ENCODE measurements at places on chromosomes 16 and 17.

- DNase-seq: no peak
These were observed 12.4 kb upstream of the TCAP start for GRCh38 chr17:39652587-39653315.

- DNase-seq: no peak
These were observed 121.9 kb downstream of the USP31 start for GRCh38 chr16:23027386-23027785.

GRCh38 chr16:3879258-3879886 is 1.1 kb downstream of the CREBBP start:
- no peak for DNase-seq

DNA sequence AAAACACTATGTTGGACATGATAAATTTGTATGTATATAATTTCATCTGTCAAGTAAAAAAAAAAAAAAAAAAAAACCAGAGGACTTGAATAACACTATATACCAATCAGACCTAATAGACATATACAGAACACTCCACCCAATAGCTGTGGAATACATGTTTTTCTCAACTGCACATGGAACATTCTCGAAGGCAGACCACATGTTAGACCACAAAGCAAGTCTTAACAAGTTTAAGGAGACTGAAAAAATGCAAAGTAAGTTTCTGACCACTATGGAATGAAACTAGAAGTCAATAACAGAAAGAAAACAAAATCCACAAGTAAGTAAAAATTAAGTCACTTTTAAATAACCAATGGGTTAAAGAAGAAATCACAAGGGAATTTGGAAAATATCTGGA is 8.4 kb upstream of the CNTNAP4 start:
- no peak for DNase-seq

DNA sequence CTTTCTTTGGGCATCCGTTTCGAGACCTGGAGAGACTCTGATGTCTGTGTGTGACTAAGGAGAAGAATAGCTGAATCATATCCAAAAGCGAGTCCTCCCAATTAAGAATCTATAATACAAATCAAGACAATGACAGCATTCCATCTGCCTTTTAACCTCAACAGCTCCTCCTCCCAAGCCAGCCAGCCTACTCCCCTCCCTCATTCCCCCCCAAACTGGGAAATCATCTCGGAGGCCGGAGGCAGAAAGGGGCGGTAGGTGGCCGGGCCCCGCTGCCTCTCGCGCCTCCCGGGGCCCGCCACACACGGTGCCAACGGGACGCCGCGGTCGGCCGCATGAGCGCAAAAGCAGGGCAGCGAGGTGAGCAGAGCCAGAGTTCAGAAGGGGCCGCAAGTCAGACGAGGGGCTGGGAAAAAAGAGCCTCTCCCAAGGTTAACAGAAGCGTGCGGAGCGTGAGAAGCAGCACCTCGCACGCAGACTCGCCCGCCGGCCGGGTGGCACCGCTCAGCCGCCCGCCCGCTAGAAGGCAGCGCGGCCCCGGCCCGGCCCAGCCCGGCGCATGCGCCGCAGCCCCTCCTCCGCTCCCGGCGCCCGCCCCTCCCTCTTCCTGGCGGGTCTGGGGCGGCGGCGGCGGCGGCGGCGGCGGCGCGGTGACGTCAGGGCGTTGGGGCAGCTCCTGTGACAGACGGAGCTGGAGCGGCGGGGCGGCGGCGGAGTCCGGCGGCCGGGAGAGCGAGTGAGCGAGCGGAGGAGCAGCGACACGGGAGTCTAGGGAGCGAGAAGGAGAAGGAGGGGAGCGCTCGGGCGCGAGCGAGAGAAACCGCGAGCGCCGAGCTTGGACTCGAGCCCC is at the start of gene PAFAH1B1:
TSS of gene PAFAH1B1 (plus strand) at position 684 of the 850 bp plus-strand sequence. CDS start 44,635 bp downstream, outside the sequence.
- no peak for DNase-seq

DNA sequence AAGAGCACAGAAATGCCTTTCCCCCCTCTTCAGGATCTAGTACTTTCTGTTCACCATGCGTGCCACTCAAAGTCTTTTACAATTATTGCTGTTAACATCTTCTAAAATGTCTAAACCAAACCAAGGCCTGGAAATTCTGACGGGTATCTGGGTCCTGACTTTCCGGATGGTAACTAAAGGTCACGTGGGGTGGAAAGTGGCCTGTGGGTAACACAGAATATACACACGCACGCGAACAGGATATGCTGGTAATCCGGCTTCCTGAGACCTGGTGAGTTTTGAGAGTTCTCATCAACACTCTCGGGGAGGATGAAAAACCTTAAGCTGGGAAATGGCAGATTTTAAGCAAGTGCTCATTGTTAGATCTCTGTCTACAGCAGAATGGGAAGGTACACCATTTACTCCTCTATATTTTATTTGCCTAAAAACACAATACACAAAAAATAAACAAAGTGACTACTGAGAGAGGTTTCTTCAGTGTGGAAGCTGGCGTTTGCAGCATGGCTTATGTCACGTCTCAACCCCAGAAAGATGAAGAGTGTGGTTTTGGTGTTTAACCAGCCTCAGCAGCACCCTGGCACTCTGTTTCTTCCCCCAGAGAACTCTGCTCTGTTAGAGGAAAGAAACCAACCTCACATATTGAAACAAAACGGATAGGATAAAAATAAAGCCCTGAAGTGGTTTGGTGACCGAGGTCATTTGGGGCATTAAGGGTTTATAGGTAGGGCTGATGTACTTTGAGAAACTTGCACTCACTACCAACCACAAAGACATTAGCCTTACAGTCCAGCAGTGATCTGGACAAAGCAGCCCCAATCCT is 37.3 kb downstream of the SMG6 start:
- DNase-seq: no peak

- DNase-seq: no peak
These were observed 1.3 kb downstream of the GSPT1 start for GRCh38 chr16:11914210-11915113.

DNA sequence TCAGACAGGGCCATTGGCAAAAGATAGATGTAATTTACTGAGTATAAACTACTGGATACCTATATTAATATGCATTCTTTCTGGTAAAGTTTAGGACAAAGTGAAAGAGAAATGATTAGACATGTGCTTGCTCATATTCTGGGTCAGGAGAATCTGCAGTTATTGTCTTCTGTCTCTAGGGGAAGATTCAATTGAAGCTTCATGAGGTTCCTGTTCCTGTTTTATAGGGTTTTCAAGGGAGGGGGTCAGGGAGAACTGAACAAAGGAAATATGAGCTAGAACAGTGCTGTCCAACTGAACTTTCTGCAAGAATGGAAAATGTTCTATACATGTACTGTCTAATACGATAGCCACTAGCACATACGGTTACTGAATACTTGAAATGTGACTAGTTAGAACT is 59.3 kb upstream of the CORO6 start:
- DNase-seq: no peak

- no peak for DNase-seq
These were observed 1070.0 kb downstream of the CDH11 start for GRCh38 chr16:64051824-64052223.

DNA sequence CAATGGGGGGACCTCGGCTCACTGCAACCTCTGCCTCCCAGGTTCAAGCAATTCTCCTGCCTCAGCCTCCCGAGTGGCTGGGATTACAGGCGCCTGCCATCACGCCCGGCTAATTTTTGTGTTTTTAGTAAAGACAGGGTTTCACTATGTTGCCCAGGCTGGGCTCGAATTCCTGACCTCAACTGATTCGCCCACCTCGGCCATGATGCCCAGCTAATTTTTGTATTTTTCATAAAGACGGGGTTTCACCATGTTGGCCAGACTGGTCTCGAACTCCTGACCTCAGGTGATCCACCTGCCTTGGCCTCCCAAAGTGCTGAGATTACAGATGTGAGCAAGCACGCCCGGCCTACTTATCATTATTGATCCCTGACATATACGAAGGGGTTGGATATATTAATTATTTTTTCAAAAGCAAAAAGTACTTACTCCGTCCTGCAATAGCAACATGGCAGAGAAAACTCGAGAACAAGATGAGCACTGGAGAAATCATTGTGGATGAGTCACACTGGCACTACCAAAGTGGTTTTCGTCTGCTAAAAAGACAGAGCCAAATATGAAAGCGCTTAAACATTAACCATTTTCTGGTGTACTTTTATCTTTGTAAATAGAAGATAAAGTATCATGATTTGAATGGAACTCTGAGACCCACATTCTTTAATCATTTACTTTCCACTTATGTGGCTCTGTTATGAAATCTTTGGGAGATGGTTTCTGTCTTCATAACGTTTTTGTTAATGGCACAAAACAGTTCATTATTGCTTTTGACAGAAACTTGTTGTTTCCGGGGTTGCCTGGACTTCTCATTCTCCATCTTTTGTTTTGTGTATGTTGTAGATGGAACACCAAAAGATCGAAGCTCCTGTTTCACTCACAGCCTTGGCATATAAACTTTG is at the start of gene APOH:
TSS of gene APOH (minus strand) at position 529 of the 896 bp plus-strand sequence. CDS start at position 493, 36 bp downstream.
- no peak for DNase-seq

- DNase-seq: no peak
These were observed 57.7 kb upstream of the RBFOX3 start for GRCh38 chr17:79668344-79669250.

- DNase-seq: no peak
These were observed 435.0 kb downstream of the MAF start for GRCh38 chr16:79165506-79165905.

- peak; percentile 29 for DNase-seq
These were observed at the start of gene RABEP2 for GRCh38 chr16:28924762-28925385. Gene RABEP2, minus strand, starts transcription at chr16:28925238. Its CDS starts 75 bp downstream, at chr16:28925163.

DNA sequence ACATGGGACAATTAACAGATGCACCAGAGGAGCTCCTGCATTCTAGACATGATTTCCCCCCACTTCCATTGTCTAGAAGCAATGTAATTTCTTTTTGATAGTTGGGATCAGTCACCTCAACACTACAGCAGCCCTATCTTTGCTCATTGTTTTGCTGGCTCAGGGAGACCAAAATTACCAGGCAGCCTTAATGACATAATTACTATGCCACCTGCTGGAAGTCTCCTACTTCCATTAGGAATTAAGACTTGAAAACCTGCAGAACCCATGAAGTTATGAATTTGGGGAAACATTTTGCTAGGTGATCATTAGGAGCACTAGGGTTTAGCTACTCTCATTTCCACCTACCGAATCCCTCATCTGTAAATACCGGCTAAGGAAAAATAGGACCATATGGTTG is 312.0 kb upstream of the CA10 start:
- no peak for DNase-seq

GRCh38 chr16:49365711-49366509 is 7.7 kb upstream of the C16orf78 start:
- no peak for DNase-seq

DNA sequence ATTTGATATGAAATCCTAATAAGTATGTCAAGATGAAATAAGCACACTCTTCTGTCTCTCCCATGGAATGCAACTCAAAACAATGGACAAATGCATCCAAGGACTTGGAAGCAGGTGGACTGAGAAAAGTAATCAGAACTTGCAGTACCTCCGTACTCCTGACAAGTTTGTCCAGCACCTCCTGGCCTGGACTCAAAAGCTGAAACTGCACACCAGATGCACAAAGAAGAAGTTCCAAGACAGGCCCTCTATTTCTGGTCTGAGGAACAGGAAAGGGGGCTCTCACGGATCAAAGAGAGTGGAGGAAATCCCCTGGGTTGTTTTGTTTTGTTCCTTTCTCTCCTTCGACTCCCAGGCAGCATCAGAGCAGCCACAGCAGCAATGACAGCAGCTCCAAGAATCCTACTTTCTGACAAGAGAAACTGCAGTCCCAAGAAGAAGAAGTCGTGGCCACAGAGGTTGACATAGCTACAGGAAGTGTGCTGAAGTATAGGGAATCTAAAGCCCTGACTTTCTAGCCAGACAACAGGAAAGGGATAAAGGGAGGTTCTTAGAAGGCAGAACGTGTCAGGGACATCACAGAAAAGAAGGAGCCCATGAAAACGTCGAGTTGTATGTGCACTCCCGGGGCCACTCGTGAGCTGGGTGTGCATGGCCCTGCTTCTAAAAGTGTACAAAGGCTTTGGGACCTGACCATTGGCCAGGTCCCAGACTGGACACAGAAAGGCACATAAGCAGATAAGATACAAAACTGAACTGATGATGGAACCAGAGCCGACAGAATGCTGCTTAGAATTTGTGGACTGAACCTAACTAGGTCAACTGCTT is 29.3 kb downstream of the AKAP10 start:
- DNase-seq: no peak

DNA sequence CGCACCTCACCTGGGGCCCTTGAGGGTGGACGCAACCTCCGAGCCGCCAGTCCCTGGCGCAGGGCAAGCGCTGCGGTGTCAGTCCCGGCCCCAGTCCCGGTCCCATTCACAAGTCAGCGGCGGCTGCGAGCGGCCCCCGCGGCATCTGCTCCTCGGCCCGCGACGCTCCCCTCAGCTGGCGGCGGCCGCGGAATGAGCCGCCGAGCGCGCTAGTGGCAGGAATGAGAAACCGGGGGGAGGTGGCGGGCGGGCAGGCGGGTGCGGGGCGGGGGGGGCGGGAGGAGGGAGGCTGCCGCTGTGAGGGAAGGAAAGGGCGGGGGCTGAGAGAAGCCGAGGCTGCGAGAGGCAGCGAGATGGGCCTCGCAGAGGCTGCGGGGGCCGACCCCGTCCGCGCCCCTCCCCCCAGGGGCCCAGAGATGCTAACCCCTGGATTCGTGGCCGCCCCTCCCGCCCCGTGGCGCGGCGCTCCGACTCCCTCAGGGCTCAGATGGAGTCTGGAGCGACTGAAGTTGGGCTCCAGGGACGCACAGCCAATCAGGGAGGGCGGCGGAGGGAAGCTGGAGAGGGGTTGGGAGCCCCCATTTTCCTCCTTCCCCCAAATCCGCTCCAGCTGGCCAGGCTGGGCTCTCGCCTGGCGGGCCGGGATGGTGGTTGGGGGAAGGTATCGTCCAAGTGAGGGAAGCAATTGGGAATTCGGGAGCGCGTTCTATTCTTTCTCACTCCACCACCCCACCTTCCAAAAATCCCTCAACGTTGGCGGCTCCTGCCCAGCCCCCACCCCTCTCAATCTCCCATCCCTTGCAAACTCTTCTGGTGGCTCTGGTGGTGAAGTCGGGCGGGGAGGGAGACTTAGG is at the start of gene CDH11:
TSS of gene CDH11 (minus strand) at position 194 of the 854 bp plus-strand sequence. CDS start 117,194 bp downstream, outside the sequence.
- DNase-seq: peak; percentile 38

DNA sequence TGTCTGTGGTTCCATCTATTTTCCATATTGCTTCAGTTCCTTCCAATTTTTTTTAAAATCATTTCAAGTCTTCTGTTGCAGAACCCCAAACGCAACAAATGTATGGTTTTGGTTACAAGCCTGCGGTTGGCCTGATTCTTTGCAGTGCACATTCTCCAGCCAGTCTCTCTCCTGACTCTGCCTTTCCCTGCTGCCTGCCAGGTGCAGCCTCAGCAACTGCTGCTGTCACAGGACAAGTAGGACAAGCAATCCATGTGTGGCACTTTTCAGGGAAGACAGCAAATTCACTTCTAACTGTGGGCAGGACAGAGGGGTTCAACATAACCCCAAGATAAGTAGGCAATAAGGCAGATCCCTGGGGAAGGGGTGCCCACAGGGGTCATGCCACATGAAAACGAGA is 24.2 kb downstream of the EMP2 start:
- DNase-seq: no peak

DNA sequence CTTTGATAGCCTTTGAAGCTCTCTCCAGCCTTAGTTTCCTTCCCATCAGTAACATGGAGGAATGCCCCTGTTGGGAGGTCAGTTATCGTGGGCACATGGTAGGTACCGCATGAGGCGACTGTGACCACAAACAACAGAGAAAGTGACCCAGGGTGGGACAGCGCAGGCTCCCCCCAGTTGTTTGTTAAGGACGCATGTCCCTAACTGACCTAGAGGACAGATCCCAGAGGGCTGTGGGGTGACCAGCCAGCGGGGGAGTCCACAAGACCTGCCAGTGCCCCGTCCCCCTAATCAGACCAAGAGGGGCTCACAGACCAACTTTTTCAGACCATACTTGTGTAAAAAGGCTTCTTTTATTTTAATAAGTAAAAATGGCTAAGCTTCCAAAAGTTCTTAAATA is 22.3 kb downstream of the KATNB1 start:
- DNase-seq: no peak

All from BJ (cell line).